ENCODE measurements at places on chromosomes 1 and 21. TPM values are rescaled to one million over a fixed set of nuclear protein-coding genes. Genes with fewer than 3 reads are reported as not detected.

GRCh38 chr1:216221260-216221700 is 202.0 kb downstream of the USH2A start:
- DNase-seq: peak; percentile 21

DNA sequence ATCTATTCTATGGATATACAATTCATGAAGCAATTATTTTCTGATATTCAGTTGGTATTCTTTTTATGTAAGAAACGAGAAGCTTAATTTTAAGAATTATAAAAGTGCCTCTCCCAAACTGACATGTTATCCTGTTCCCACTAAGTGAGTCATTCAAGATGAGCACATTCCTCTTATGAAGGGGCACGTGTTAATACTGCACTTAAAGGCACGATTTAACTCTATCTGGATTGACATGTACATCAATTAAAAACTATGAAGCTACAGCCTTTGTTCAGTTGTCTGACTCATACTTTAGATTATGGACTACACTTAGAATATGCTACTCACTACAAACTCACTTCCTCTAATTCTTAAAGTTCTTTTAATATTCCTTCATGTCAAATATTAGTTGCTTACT is 111.6 kb downstream of the CYYR1 start:
- DNase-seq: no peak

GRCh38 chr21:27277110-27277509 is 310.2 kb upstream of the ADAMTS5 start:
- DNase-seq: no peak

DNA sequence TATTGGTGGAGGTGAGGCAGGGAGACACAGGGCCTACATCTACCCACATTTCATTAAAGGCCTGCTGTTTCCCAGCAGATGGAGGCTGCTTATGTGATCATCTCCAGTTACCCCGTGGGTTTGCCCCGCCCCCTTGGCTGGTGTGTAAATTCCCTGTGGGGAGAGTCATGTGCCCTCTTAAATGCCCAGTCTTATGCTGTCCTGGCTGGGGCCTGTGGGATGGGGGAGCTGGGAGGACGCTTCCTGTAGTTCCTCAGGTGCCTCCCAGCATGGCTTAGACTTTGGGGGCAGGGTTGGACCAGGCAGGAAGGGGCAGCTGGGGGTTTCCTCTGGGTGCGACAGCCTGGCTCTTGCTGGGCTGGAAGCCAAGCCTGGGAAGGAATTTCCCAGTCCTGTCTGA is 15.5 kb upstream of the CITED4 start:
- no peak for DNase-seq

GRCh38 chr1:79777481-79778219 is 771.1 kb upstream of the ADGRL4 start:
- DNase-seq: no peak

The ESRRG gene
- 0.15 TPM for polyA plus RNA-seq

The LCE1D gene
- polyA plus RNA-seq: not detected

- DNase-seq: no peak
Observed at GRCh38 chr1:198630863-198631262, 8.0 kb upstream of the PTPRC start.

All from ovary (tissue), 10 donors.